CD4-positive, alpha-beta memory T cell (primary cell): ENCODE measurements at places on chromosomes 5 and 9. TPM values are rescaled to one million over a fixed set of nuclear protein-coding genes. Genes with fewer than 3 reads are reported as not detected.

TLE4 gene
- 27.9 TPM for polyA plus RNA-seq

DNA sequence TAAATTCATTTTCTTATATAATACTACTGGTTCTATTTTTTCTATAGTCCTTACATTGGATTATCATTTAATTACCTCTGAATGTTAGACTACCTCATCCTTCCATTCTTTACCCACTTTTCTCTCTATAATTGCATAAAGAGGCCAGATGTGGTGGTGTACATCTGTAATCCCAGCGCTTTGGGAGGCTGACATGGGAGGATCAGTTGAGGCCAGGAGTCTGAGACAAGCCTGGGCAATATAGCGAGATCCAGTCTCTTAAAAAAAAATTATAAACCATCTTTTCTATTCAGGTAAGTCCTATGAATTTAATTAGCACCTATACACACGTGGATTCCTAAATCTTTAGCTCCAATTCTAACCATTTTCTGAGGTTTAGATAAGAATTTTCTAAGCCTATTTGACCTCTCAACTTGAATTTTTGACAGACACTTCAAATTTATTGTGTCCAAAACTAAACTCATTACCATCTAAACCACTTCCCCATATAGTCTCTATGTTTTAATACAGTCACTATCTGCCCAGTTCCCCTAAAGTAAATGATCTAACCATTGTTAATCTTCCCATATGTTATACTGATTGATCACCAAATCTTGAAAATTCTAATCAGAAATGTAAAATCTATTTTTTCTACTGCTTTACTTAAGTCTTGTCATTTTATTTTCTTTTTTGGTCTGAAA, 33.0 kb upstream of the CHD1 start:
- no peak for DNase-seq

SLC46A2 gene
- not detected for polyA plus RNA-seq

DNA sequence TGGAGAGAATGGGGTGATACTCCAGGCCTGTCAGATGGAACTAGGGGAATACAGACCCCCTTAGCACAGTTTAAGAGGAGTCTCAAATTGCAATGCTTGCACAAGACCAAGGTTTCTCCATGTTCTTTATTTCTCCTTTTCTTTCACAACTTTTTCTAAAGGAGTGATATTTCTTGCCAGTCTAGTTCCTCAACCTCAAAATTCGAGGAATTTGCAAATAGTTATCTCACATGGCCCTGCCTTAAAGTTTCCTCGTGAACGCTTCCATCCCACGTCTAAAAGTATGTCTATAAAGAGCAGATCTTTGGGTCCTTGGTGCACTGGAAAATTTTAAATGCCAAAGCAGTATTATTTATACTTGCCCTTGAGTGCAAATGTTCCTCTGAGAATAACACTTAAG, 373.8 kb upstream of the KLF4 start:
- DNase-seq: no peak

SHOC1 gene
- 0.13 TPM for polyA plus RNA-seq

SPINK7 gene
- not detected for polyA plus RNA-seq

DNA sequence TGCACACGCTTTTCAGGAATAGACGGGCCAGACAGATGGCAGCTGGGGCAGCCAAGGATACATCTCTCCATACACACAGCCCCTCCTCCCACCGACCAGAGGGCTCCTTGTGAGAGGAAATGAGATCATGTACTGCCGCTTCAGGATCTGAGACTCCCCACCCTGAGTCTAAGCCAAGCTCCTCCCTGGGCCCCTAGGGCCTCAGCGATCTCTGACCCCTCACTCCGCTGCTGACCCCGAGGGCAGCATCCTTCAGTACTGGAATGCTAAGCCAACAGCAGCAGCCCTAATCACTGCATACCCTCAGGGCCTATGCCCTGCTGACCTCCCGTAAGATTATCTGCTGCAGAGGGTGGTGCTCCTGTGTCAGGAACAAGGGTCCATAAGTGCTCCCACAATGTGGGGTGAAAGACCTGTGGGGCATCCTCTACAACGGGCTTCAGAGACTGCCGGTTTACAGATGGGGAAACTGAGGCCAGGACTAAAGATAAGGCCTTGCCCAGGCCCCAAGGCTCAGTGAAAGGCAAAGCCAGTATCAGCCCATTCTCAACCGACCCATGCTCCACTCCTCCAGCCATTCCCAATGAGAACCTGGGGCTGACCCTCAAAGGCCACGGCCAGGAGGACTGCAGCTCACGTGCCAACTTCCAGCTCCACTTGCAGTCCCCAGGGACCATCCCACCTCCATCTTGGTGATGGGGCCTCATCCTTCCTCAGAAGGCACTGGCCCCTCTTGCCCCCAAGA, 37.5 kb downstream of the BICD2 start:
- no peak for DNase-seq

DNA sequence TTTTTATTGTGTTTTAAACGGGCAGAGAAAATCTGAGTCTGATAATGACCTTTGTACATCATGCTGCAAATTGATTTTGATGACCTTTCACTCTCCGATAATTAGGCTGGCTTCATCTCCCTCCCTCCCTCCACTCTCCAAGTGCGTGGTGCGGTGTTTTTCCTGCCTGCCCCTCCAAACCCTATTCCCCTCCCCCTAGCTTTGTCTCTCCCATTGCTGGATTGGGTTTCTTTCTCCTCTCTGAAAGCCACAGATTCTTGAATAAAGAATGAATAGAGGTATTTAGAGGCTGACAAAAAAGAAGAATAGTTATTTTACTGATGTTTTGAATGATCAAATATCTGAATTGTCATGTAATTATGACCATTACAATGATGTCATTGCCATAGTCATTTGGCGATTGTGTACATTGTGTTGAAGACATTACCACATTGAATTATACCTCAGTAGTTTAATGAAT, 571.1 kb upstream of the ZNF608 start:
- no peak for DNase-seq

- peak; percentile 44 for DNase-seq
Observed at GRCh38 chr9:136960212-136960937, 8.3 kb downstream of the LCN12 start.

DNA sequence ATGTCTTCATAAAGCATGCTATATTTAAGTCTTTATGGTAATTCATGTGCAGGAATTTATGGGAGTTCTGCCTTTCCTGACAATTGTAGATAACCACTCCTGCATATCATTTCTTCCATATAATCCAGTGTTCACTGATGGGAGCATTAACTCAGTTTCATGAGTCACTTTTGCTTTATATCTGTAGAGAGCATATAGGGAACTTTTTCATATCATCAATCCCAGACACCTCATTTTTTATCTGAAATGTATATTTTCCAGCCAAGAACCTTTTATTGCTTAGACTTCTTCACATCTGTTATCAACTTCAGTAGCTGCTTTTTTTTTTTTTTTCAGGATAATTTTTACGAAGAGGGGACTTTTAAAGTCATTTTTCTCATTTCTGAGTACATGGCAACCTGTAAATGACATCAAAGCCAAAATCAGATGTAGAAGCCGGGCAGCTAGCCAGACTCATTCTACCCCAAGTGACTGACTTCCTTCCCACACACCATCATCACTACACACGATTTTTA, 41.1 kb downstream of the NFX1 start:
- no peak for DNase-seq

DNA sequence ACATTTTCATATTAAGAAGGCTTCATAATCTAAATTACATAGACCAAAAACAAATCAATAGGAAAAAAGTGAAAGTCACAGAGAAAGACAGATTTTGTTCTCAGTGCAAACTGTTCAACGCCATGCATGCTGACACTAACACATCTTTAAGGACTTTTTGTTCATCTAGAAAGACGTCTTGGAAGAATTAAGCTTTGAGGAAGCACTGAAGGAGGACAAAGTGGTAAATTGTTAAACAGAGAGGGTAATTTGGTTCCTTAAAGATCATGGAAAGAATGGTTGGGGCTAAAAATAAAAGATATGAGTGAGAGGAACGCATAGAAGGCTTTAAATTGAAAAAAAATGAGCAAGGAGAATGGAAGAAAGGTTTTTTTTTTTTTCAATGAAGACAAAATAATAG, 9.1 kb downstream of the MEGF9 start:
- no peak for DNase-seq

- DNase-seq: no peak
Observed at GRCh38 chr9:83473488-83473971, 64.7 kb downstream of the FRMD3 start.

WASHC1 gene
- polyA plus RNA-seq: 0.99 TPM

DNA sequence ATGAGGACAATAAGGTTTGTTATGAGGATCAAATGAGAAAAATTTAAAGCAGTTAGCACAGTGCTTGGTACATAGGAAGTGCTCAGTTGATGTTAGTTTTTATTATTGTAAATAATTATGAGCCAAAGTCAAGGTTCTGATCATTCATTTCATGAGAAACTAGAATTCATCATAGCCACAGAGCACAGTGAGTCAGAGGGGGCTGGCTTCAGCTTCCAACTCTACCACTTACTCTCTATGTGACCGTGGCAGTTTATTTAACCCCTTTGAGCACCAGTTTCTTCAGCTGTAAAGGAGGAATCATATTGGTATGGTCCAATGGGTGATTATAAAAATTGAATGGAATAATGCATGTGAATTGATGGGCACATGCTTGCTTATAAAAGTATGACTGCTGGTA, 39.4 kb downstream of the KLHL3 start:
- no peak for DNase-seq

DNA sequence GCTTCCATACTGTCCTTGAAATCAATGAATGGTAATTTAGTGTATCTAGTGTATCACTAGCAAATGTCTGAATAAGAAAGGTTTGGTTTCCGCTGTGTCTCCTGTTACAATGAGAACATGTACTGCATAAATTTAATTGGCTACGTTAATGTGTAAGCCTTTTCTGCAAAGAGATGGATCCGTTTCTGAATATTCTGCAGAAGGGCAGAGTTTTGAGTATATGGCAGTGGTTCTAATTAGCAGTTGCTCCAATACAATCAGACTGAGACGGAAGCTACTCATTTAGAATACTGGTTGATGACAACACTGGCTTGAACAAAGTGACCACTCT, 555 bp upstream of the PCDHGC4 start:
- DNase-seq: no peak

SPATA31A3 gene
- not detected for polyA plus RNA-seq

DNA sequence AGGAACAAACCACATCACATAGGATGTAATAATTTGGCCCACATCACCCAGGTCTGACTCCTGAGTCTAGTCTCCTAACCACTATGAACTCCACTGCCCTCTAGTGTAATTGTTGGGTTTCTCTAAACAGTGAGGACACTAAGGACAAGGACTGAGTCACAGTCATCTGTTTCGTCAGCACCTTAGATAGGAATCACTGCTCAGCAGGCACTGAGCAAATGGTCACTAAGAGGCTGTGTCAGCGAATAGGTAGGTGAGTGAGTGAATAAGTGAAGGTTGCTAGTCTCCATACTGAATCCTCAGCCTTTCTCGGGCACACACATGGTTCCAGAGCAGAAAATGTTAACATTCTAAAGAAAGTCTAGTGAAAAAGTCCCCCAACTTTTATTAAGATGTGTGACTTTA, 278.6 kb downstream of the SPOCK1 start:
- DNase-seq: no peak

SHB gene
- 0.10 TPM for polyA plus RNA-seq

DNA sequence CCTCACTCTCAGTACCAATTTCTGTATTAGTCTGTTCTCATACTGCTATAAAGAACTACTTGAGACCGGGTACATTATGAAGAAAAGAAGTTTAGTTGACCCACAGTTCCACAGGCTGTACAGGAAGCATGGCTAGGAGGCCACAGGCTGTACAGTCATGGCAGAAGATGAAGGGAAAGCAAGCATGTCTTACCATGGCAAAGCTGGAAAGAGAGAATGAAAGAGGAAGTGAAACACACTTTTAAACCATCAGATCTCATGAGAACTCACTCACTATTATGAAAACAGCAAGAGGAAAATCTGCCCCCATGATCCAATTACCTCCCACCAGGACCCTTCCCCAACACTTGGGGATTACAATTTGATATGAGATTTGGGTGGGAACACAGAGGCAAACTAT, 698.8 kb downstream of the CDH9 start:
- no peak for DNase-seq

DNA sequence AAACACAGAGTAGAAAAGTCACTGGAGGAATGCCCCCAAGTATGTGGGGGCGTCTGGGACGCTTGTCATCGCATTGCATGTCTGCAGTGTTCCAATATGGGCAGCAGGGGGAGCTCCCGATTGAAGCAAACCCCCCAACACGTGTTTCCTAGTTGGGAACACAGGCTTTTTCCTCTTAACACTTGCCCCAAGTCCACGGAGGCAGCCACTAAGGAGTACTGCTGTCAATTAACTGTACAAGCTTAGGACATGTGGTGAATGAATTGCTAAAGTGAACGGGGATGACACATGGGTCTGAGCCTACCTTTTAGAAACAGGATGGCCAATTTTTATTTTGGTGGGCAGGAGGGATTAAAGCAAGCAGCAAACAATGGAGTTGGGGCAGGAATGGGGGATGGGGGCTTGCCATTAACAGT, 2.2 kb downstream of the GABRB2 start:
- no peak for DNase-seq

DNA sequence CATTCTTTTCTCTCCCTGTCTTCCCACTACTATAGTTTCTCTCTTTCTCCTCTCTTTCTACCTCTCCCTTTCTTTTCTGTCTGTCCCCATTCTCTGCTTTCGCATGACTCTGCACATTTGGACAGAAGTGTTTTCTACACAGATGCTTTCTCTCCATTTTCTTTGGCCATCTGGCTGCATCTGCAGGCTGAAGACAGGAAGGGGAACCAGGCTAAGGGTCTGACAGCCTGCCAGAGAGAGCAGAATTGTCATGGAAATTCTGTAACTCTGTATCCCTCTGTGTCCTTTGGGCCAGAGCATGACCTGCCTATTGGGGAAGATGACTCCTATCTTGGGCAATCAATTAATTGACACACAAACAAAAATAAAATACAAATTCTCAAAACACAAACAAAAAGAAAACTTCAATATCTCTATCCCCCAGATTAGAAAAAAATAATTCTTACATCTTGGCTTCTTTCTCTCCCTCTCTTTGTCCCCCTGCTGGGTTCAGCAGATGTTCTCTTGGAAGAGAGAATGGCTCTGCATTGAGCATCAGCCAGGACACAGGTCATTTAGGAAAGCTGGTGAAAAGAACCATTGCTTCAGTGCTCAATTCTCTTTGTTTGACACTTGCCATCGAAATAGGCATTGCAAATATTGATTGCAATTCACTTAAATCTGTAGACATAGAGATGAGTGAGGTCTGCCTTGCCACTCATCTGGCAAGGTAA, 415.9 kb upstream of the KLF4 start:
- DNase-seq: no peak

FAM78A gene
- 5.5 TPM for polyA plus RNA-seq

DNA sequence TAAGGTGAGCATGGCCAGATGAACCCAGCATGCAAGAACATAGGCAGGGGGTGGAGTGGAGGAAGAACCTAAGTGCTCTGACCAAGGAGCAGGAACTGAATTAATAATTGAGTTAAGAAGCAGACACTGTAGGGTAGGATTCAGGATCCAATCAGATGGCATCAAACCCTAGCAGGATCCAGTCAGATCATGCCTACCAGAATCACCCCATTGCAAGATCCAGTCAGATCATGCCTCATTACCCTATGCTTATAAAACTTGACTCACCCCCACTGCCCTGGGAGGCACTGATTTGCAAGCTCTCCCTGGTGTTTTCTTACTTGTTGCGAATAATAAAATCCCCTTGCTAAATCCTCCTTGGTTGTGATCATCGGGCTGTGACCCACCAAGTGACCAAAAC, 19.7 kb downstream of the TUSC1 start:
- no peak for DNase-seq

GRCh38 chr5:33848554-33848953, 43.2 kb downstream of the ADAMTS12 start:
- no peak for DNase-seq
